Naive thymus-derived CD8-positive, alpha-beta T cell (primary cell): ENCODE measurements at places on chromosomes 6 and 20.
A peak's percentile ranks its signal among the peaks of the same experiment; 100 is the strongest.

GRCh38 chr6:105313211-105313610 lies 89.7 kb downstream of the PREP start:
- no peaks in the 10 kb centered on the region for H3K27me3 ChIP-seq
- no peak for DNase-seq
- no peak overlapping the region for H3K27ac ChIP-seq
- H3K4me1 ChIP-seq, result no peaks in the 10 kb centered on the region
- peaks cover 28% of the 10 kb centered on the region for H3K36me3 ChIP-seq

DNA sequence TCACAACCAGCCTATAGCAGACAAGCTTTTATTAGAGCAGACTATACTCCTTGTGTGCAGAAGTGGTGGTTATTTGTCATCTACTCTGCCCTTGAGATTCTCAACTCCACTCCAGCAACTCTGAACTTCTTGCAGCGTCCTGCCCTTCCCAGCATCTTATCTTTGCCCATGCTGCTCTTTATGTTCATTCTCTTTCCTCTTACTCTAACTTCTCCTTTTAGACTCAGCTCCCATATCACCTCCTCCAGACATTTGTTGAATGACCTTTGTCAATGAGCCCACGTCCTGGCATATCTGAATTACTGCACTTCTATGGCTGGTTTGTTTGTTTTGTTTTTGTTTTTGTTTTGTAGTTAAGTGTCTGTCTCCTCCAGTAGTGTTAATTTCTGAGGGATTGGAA lies 81.2 kb downstream of the KCNQ5 start:
- DNase-seq, result no peak
- H3K27ac ChIP-seq, result no peak overlapping the region
- H3K4me3 ChIP-seq, result no peak overlapping the region
- peaks cover 3% of the 10 kb centered on the region for H3K4me1 ChIP-seq
- no peaks in the 10 kb centered on the region for H3K27me3 ChIP-seq

GRCh38 chr6:8113131-8113654 lies 10.8 kb upstream of the EEF1E1 start:
- peaks cover 2% of the 10 kb centered on the region for H3K36me3 ChIP-seq
- no peak for DNase-seq
- no peak overlapping the region for H3K4me3 ChIP-seq
- peaks cover 29% of the 10 kb centered on the region for H3K27me3 ChIP-seq
- H3K4me1 ChIP-seq, result no peaks in the 10 kb centered on the region

DNA sequence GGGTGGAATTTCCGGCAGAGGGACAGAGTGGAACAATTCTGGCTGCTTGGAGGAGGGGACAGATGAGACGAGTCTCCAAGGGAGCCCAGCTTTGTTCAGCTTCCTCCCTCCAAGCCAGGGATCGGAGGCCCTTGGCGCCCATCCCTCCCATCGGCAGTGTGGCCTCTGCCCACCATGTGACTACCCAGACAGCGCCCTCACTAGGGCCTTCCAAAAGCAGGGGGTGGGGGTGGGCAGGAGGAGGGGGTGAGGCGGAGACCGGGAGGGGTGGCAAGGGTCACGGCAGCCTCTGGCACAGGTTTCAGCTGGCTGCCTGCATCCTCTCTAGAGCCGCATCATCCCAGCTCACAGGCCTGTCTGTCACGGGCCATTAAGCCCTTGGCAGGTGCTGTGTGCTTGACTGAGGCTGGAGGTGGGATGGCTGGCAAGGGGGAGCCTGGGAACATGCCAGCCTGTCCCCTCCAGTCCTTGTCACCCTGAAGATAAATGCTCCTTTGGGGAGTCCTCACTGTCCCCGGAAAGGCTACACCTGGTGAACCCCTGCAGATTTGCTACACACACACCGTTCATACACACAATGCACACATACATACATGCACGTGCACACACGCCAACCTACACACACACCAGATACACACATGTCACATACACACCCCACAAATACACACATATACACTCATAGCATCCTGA lies 6.2 kb upstream of the FGD2 start:
- no peaks in the 10 kb centered on the region for H3K4me1 ChIP-seq
- peaks cover 1% of the 10 kb centered on the region for H3K27me3 ChIP-seq
- no peak overlapping the region for H3K4me3 ChIP-seq

GRCh38 chr6:108117427-108118358 lies 43.2 kb upstream of the OSTM1 start:
- no peak for DNase-seq
- peak overlapping the region; percentile 94 for H3K4me3 ChIP-seq
- H3K27me3 ChIP-seq, result peaks cover 95% of the 10 kb centered on the region
- H3K27ac ChIP-seq, result peak overlapping the region; percentile 24

- H3K36me3 ChIP-seq, result no peaks in the 10 kb centered on the region
- H3K27me3 ChIP-seq, result peaks cover 12% of the 10 kb centered on the region
Observed at GRCh38 chr6:32327103-32327502, 44.6 kb downstream of the TSBP1 start.

DNA sequence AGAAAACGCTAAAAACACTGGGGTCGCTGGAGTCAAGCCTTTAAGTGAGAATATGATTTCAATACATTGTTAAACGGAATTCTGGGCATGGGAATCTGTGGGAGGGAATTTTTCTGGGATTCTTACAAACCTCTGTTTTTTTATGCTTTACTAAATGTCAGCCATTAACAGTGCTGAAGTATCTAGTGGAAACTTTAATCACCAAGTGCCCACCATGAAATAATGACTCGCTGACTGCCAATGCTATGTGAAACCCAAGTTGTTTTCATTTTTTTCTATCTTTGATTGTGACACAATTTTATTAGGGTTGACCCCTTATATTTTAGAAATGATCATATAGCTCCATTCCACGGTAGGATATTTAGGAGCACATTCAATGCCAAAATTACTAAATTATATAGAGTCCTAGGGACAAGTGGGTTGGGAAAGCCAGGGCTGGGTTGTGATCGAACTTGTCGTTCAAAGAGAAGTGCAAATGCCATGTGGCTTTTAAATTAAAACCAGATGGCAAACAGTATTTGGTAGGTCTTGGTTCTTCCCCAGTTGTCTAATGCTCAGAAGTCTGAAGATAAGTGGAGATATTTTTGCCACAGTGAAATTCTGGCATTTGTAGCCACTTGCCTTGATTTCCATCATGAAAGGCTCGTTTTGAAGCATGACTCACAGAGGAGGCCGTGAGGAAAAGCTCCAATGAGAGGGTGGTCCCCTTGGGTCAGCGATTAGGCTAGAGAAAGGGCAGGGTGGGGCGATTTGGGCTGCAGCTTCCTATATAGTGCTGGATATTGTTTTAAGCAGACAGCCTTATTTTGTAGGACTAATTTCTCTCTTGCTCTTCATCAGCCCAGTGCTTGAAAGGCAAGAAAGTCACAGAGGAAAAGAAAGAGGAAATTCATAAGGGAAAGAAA lies 254.4 kb upstream of the JAG1 start:
- no peaks in the 10 kb centered on the region for H3K36me3 ChIP-seq
- H3K4me3 ChIP-seq, result no peak overlapping the region
- no peaks in the 10 kb centered on the region for H3K4me1 ChIP-seq
- no peak overlapping the region for H3K27ac ChIP-seq
- DNase-seq, result no peak

GRCh38 chr6:156703719-156704118 lies 73.5 kb upstream of the ARID1B start:
- H3K27ac ChIP-seq, result no peak overlapping the region
- H3K27me3 ChIP-seq, result peaks cover 13% of the 10 kb centered on the region
- no peak overlapping the region for H3K4me3 ChIP-seq
- H3K4me1 ChIP-seq, result no peaks in the 10 kb centered on the region
- no peak for DNase-seq

DNA sequence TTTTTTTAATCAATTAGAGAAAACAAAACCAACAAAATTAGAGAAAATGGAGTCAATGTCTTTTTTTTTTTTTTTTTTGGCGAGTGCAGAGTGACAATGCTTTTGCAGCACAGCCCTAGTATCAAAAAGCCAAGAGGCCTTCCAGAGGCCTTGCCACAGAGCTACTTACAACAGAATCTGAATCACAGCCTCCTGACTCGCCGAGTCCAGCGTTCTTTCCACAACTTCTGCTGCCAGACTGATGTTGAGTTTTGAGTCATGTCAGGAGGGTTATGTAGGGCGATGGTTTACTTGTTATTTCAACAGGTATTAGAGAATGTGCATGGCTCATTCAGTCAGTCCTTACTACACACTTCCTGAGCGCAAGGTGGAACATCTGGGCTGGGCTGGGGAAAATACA lies 88.6 kb downstream of the FNDC1 start:
- H3K27me3 ChIP-seq, result peaks cover 11% of the 10 kb centered on the region
- H3K4me3 ChIP-seq, result no peak overlapping the region
- H3K4me1 ChIP-seq, result no peaks in the 10 kb centered on the region
- no peak overlapping the region for H3K27ac ChIP-seq
- DNase-seq, result no peak

DNA sequence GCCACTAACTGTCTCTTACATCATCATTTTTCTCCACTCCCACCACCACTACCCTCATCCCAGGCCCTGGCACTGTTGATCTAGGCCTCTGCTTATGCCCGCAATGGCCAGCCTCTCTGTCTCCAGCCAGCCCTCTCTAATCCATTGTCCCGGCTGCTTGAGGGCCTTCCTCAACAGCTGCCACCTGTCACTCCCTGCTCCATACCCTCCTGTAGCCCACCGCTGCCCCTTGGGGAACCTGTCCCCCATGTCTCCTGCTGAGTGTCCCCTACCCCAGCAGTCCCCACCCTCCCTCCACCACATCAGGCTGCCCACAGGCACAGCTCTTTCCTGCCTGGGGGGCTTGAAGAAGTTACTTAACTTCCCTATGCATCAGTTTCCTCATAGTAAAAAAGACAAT lies 13.4 kb downstream of the TEAD3 start:
- no peak overlapping the region for H3K4me3 ChIP-seq
- no peaks in the 10 kb centered on the region for H3K4me1 ChIP-seq

DNA sequence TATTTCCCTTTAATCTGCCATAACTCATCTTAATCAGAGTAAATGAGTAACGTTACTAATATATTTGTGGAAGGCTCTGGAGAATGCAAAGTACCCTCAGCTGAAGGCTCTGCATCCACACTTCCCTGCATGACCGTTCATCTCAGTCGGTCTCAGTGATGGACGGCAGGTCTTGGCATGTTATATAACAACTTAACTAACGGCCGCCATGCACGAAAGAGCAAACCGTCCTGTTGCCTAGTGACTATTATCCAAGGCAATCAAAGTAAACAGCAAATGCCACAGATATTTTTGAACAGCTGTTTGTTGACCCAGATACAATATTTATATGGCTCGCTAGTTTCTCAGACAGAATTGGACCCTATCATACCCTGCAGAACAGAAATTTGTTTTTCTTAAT lies 194.9 kb upstream of the SMLR1 start:
- peaks cover 2% of the 10 kb centered on the region for H3K4me1 ChIP-seq
- H3K4me3 ChIP-seq, result no peak overlapping the region
- peaks cover 12% of the 10 kb centered on the region for H3K36me3 ChIP-seq
- no peak overlapping the region for H3K27ac ChIP-seq
- no peak for DNase-seq

GRCh38 chr6:39602601-39603519 lies 122.3 kb downstream of the KIF6 start:
- H3K27ac ChIP-seq, result no peak overlapping the region
- H3K36me3 ChIP-seq, result no peaks in the 10 kb centered on the region
- no peaks in the 10 kb centered on the region for H3K4me1 ChIP-seq
- no peak overlapping the region for H3K4me3 ChIP-seq
- peaks cover 41% of the 10 kb centered on the region for H3K27me3 ChIP-seq

DNA sequence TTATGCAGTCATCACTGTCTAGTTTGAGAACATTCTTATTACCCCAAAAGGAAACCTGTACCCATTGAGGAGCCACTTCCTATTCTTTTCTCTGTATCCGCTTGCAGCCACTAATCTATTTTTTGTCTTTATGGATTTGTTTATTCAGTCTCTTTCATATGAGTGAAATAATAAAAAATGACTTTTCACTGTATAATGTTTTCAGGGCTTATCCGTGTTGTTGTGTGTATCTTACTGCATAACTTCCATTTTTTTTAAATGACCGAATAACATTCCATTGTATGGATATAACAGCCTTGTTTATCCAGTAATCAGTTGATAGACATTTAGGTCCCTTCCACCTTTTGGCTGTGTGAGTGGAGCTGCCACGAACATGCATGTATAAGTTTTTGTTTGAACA lies 86.6 kb downstream of the ZFAND3 start:
- no peak overlapping the region for H3K27ac ChIP-seq
- H3K27me3 ChIP-seq, result no peaks in the 10 kb centered on the region
- no peaks in the 10 kb centered on the region for H3K36me3 ChIP-seq

DNA sequence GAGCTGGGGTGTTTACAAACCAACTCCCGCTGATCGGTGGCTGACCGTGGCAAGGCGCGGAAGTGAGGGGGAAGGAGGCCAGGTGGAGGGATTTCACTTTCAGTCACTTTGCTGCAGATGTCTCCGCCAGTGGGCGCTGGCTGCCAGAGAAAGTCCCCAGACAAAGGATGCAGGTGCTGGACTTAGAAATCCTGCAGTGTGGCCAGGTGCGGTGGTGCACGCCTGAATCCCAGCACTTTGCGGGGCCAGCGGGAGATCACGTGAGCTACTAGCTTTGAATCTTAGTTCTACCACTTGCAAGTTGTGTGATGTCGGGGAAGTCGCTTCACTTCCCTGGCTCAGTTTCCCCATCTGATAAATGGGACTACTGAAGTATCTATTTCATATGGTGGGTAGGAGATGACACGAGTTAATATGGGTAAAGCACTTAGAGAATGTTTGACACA lies 180.4 kb downstream of the ZNF217 start:
- DNase-seq, result peak; percentile 41
- no peaks in the 10 kb centered on the region for H3K36me3 ChIP-seq
- peaks cover 3% of the 10 kb centered on the region for H3K27me3 ChIP-seq
- H3K27ac ChIP-seq, result no peak overlapping the region
- peak overlapping the region; percentile 47 for H3K4me3 ChIP-seq

DNA sequence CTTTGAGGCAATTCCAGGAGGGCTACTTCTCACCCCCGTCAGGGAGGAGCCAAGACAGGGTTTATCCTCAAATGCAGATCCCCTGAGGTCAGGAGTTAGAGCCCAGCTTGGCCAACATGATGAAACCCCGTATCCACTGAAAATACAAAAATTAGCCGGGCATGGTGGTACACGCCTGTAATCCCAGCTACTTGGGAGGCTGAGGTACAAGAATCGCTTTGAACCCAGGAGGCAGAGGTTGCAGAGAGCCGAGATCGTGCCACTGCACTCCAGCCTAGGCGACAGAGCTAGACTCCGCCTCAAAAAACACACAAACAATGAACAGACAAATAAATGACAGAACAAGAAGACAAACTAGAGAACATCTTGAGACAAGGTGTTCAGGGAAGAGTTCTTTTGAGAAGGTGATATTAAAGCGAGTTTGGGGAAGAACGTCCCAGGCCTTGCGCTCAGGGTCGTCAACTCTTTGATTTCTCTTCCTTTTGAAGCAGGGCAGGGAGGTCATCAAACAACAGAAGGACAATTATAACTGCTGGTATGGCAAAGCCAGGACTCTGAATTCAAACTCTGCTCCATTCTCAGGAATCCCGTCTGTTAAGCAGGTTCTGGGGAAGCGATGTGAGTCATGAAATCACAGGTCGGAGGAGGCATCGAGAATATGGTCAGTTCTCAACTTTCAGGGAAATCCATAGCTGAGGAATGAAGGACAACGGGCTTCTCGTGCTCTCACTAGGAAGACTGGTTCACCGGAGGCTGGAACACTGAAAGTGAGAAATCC lies 1.4 kb upstream of the RALY start:
- H3K36me3 ChIP-seq, result peaks cover 6% of the 10 kb centered on the region
- H3K4me1 ChIP-seq, result peaks cover 60% of the 10 kb centered on the region
- peak overlapping the region; percentile 96 for H3K27ac ChIP-seq

- no peak overlapping the region for H3K27ac ChIP-seq
- no peaks in the 10 kb centered on the region for H3K27me3 ChIP-seq
- H3K4me1 ChIP-seq, result no peaks in the 10 kb centered on the region
- no peak for DNase-seq
- H3K36me3 ChIP-seq, result peaks cover 75% of the 10 kb centered on the region
Observed at GRCh38 chr20:1173698-1174097, 11.1 kb downstream of the TMEM74B start.

- H3K4me3 ChIP-seq, result no peak overlapping the region
- no peak for DNase-seq
- H3K4me1 ChIP-seq, result no peaks in the 10 kb centered on the region
Observed at GRCh38 chr6:127582777-127583462, 5.9 kb downstream of the C6orf58 start.
